ENCODE measurements at places on chromosomes 2 and 18.

GRCh38 chr2:168136392-168136977 lies 110.9 kb downstream of the STK39 start:
- peak; percentile 75 for DNase-seq

GRCh38 chr2:229952256-229952835 lies 30.0 kb downstream of the FBXO36 start:
- no peak for DNase-seq

- no peak for DNase-seq
Observed at GRCh38 chr2:127397568-127398238, 9.9 kb upstream of the MAP3K2 start.

- no peak for DNase-seq
Observed at GRCh38 chr2:160034396-160034795, 28.0 kb downstream of the PLA2R1 start.

DNA sequence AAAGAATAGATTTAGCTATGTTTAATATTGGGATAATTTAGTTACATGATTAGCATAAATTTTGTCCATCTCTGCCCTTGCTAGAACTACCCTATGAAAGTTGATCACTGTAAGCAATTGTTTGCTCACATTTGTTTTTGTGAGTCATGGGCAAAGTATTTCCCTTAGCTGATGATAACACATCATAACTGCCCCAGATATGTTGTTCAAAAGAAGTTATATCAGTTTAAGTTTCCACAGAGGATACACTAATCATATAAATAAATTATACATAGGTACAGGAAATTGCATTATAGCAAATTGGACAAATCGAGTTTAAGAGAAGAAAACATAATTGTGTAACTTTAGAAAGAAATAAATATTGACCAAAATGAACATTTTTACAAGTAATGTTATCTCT lies 223.2 kb upstream of the PIK3C3 start:
- DNase-seq = peak; percentile 53

DNA sequence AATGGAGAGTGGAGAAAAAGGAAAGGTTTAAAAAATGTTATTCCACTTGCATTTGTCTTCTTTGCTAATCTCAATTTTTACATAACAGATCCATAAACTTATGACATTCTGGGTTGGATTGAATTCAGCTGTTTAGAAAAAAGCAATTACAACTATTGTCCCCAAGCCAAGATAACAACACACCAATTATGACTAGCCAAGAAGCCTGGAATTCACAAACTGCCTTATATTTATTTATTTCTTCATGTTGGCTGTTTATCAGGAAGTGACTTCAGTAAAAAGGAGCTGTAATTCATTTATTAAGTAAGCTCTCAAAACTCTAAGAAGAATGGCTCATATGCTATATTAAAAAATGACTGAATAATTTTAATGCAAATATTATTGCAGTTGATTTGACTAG lies 137.4 kb downstream of the CALCRL start:
- no peak for DNase-seq

Data from DMS53 (cell line).